ENCODE measurements at places on chromosomes 2 and 18.

DNA sequence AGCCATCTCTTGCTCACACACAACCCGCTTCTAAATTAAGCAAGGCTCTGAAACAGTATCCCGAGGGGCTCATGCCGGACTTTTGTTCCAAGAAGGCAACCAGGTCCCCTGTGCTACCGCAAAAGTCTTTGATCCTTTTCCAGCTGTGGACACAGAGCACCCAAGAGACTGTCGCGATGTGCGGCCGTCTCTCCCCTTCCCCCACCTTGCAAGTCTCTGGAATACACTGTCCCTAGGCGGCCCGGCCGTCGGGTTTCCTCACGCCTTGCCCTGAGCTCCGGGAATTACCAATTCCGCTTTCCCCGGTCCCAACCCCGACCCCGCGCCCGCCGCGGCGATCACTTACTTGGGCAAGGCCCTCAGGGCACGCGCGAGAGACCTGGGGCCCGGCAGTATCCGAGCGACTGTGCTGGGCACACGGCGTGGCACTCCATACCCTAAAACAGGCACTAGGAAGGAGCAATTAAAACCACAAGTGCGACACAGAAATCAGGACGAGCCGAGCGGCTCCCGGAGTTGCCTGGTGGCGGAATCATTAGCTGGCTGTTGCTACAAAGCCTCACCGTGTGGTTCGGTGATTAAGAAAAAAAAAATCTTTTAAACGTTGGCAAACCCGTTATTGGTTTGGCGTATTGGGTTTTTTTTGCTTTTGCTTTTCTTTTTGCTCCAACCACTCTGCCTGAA is 2.2 kb upstream of the DLX1 start:
- DNase-seq: no peak

GRCh38 chr2:51231071-51231470 is 199.1 kb upstream of the NRXN1 start:
- DNase-seq: no peak

- DNase-seq: no peak
Observed at GRCh38 chr2:164920430-164920829, 34.9 kb downstream of the SLC38A11 start.

GRCh38 chr2:9824441-9824840 is 18.8 kb upstream of the TAF1B start:
- DNase-seq: no peak

DNA sequence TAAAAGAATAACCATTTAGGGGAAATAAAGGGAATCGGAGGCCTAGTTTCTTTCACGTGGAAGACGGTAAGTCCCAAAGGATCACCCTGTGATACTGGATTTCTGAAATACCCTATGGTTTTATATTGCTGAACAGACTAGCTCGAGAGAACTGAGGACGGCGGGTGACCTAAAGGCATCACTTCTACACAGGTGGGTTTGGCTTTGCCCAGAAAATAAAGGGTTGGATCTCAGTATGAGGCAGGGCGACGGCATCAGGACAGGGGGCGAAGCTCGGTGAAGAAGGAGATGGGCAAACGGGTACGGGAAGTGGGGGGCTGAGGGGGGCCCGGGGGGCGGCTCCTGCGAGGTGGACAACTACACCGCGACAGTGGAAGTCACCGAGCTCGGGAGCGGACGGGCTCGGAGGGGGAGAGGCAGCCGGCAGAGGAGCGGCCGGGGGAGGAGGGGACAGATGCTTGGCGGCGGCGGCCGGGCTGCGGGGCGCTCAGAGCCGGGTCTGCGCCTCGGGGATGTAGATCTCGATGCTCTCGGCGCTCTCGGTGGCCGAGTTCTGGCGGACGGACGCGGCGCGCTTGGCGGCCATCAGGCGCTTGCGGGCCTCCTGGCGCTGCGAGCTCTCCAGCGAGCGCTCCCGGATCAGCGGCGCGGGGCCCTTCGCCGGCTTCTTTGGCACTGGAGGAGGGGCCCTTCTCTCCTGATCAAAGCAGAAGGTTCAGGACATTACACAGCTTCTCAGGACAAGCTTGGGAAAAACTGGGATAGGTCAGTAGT is 48.9 kb downstream of the TGIF1 start:
- no peak for DNase-seq

- no peak for DNase-seq
Observed at GRCh38 chr18:8826971-8827370, 121.6 kb downstream of the MTCL1 start.

DNA sequence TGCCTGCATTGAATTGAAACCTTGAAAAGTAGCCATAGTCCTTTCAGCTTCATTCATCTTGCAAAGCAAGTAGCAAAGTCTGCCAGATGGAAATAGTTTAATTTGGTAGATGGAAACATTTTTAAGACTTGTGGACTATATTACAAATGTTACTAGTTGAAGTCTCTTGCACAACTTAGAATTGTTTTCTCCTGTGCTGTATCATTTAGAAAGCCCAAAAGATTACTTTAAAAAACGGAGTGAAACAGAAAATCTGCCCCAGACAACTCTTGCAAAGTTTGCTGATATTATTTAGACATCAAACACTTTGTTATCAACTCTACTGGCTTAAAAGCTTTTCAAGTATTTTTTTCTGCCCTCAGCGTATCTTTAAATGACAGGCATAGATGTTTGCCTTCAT is 335.0 kb downstream of the RPRM start:
- no peak for DNase-seq

GRCh38 chr2:101041413-101041812 is 39.3 kb downstream of the RPL31 start:
- DNase-seq: no peak

DNA sequence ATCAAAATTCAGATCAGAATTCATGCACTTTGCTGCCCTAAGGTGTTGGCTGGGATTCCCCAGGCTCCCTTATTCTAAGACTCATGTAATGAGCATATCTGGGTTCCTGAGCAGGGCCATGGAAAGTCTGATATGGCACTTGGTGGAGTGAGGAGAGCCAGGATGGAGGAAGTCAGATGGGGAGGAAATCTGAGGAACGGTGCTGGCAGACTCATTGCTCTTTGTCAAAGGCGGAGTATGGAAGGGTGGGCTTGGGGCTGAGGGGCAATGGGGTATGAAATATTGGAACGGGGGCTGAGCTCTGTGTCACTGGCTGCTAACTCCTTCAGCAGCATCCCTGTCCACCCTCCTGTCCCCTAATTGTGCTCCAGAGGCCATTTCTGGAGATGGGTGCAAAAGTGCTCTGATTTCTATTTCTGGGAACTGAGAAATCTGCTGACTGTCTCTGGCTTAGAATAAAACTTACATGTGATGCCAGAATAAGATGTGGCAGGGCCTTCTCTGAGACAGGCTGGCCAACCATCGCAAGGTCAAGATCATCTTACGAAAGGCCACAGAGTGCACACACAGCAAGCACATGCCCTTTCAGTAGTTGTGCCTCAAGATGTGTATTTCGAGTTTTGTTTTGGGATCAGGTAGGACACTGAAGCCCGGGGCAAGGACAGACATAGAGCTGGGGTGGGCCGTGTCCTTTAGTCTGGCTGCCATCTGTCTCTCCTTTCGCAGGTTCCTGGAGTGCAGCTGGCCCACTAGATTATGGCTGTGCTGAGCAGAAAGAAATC is 480.0 kb upstream of the HS6ST1 start:
- DNase-seq: no peak

GRCh38 chr2:176130147-176130956 is 847 bp downstream of the HOXD8 start:
- no peak for DNase-seq

GRCh38 chr2:85794491-85795121 is 40.8 kb downstream of the ATOH8 start:
- DNase-seq: no peak

DNA sequence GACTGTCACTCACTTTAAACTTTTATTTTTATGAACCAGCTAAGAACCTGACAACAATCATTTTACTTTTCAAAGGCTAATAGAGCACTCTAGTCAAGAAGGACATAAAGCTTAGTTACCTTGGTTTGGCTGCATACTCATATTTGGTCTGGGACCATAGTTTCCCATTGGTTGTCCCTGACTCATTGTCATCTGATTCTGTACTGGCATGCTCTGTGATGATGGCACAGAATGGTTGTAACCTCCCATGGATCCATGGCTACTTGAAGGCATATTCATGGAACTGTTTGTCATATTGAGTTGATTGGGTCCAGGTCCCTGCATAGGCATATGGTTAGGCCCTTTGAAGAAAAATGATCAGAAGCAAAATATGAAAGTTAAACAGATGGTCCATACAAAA is 37.9 kb downstream of the SS18 start:
- no peak for DNase-seq

GRCh38 chr2:101690547-101691152 is 6.9 kb upstream of the MAP4K4 start:
- no peak for DNase-seq

GRCh38 chr2:84879584-84880394 is 1.1 kb downstream of the TRABD2A start:
- no peak for DNase-seq

GRCh38 chr18:78293540-78293939 is 686.1 kb upstream of the SALL3 start:
- DNase-seq: no peak

- DNase-seq: no peak
Observed at GRCh38 chr18:47777626-47778025, 152.8 kb downstream of the SMAD2 start.

DNA sequence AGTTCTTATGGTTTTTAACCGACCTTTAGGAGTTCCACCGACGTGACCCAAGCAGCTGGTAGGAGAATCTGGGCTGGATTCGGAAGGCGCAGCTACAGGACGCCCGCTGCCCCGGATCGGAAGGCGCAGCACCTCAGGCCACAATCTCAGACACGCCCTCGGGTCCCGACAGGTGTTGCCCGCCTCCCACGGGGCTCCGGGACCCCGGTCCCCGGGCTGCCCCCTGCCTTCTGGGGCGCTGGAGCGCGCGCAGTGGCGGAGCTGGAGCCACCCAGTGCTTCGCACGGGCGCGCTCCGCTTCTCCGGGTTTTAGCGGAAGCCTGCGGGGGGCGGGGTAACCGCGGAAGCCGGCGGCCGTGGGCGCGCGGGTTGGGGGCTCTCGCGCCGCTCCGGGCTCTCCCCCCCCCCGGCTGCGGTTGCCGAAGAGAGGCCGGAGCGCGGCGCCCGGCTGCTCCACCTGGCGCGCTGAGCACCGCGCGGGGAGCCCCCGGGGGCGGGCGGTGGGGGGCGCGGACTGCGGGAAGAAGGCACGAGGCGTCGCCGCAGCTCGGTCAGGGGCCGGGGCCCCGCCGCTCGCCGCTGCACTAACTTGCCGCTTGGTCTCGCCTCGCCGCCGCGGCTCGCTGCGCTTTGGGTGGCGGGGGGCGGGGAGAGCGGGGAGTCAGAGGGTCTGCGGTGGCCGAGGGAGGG is 718.8 kb downstream of the DPP10 start:
- DNase-seq: no peak

GRCh38 chr2:164910101-164910899 is 45.0 kb downstream of the SLC38A11 start:
- DNase-seq: no peak

DNA sequence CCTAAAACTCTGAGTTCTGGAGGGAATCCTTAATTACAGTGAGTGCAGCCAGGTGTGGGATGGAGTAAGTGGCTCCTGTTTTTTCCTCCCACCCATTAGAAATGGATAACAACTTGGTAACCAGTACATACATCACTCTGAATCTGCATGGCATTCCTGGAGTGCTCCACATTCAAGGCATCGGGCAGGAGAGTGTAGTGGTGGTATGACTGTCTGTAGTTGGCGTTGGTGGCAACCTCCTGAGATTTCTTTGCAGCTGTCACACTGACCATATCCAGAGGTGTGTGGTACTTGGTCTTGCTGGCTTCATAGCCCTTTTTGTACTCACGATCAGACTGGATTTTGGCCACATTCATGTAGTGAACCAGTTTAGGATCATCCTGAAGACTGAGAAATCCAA is 68.3 kb downstream of the NEB start:
- DNase-seq: no peak

GRCh38 chr2:112137516-112138158 is 548 bp upstream of the FBLN7 start:
- DNase-seq: no peak

DNA sequence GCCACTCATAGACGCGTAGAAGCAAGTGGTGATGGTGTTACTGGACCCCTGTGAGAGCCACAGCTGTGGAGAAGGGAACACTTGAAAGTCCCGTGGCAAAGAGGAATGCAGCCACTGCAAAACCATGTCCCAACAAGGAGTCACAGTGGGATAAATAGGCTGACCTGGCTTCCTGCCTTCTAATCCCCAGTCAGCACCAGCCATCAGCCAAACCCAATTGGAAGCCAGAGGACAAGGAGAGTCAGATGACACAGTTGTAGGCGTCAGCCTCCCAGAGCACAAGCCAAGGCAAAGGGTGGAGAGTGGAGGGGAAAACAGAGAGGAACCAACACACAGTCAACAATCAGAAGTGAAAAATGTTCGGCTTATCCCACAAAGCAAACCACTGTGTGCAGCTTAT is 5.5 kb upstream of the CYBRD1 start:
- DNase-seq: no peak

DNA sequence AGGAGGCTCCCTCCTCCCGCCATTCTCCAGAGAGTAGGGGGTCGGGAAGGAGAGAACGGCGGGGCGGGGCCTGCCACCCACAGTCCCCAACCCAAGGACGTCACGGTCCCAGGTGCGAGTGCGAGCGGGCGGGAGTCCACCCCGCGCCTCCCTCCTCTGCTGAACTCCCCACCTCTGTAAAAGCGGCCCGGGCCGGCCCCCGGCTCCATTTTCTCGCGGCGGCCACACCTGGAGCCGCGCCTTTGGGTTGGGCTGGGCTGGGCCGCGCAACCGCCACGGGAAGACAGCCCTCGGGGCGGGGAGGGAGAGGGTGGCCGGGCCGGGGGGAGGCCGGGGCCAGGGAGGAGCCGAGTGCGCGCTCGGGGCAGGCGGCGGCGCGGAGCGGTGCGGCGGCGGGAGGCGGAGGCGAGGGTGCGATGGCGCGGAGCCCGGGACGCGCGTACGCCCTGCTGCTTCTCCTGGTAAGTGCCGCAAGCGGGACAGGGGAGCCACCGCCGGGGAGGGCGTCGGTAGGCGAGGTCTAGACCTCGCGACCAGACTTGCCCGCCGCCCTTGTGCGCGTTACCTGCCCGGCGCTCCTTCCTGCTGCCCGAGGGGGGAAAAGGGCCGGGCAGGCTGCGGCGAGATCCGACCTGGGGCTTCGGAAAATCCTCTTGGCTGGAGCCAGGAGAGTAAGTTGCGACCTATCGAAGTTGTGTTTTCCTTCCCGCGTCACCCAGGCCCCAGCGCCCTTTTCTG is at the start of gene DSG2:
Gene DSG2, plus strand, starts transcription at position 342 of the 738 bp plus-strand sequence. Its CDS starts 75 bp downstream, at position 417.
- no peak for DNase-seq

DNA sequence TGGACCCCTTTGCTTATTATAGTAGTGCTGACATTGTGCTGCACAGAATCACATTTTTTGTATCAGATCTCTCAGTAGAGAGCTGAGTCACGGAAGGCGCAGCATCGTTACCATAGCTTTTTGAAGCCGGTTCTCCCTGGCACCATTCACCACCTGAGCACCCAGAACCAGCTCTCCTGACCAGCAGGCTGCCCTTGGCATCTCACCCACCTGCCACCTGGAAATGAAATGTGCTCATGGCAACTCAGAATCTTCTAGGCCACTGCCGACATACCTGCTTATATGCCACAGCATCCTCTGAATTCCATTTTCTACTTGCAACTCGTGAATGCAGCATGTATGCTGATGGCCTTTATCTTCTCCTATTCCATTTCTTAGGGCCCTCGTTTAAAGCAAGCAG is 62.7 kb downstream of the COA5 start:
- no peak for DNase-seq

Data from activated CD4-positive, CD25-positive, alpha-beta regulatory T cell (primary cell).